ENCODE measurements at places on chromosomes 5 and 9.

DNA sequence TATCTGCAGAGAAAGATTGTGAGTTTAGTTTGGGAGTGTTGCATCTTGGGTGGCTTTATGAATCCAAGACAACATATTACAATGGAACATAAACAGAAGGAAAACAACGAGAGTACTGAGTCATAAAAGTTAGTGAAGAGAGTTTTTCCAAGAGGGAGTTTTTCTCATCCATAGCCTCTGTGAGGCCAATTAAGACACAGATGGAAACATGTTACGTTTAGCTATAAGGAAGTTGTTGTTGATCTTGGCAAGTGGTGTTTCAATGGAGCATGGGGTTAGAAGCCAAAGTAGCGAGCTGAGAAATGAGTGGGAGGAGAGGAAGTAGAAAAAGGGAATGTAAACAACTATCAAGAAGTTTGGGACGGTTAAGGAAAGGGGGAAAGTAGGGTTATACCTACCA lies 53.3 kb upstream of the SPATA31D4 start:
- DNase-seq, result no peak

- DNase-seq, result no peak
These were observed 64.2 kb upstream of the PRSS3 start for GRCh38 chr9:33731142-33731541.

DNA sequence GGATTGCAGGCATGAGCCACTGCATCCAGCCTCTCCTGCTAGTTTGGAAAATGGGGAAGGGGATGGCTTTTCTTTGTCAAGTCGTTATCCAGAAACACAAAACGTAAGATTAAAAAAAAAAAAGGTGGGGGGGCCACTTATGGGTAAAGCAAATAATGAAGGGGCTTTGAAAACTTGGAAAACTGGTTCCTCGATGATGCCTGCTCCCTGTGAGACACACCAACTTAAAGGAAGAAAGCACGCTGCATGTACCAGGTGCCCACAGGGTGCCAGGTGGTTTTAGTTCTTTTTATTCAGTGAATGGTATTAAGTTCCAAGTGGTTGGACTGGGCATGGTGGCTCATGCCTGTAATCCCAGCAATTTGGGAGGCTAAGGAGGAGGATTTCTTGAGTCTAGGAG lies 170.1 kb downstream of the GOLPH3 start:
- DNase-seq, result no peak

GRCh38 chr5:95727764-95728191 lies 3.4 kb upstream of the RHOBTB3 start:
- DNase-seq, result no peak

- DNase-seq, result no peak
These were observed 92.3 kb downstream of the PTCD2 start for GRCh38 chr5:72412283-72413055.

DNA sequence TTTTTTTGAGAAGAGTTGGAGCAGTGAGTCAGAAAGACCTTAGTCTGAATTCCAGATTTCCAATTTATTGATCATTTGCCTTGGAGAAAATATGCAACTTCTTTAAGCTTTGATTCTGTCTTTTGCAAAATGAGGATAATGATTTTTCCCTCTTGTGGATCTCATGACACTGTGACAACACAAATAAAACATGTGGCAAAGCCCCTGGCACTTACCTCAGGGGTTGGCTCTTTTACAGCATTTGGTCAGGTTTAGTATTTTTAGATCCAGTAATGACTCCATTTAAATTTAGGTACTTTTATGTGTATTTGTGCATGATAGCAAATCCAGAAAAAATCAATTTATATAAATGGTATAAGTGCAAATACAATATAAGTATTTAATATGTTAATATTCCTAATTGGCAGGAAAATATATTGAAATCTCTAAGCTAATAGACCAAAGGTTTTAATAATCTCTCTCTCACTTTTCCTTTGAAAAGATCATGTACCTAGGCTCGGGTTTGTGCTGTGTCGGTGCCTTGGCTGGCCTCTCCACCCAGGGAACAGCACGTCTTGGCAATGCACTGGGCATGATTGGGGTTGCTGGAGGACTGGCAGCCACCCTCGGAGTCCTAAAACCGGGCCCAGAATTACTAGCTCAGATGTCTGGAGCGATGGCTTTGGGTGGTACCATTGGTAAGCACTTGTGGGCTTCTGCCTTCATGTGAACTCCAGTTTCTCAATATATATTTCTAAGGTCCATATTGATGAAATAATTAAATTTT lies 49.7 kb downstream of the NNT start:
- no peak for DNase-seq

DNA sequence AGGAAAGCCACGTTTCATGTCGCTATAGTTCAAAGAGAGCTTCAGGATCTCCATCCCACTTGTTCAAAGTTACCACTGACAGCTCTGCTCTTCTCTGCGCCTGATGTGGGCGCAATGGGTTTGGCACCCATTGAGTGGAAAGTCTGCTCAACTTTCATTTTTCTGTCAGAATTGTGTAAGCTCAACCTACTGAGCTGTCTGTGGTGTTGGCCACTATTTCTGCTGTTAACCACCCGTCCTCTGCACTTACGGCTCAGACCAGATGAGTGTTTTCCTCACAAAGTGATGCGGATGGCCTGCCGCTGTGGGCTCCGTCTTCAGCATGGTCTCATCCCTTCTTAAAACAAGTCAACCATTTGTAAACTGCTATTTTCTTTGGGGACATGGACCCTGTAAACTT lies 131.2 kb downstream of the WNK2 start:
- no peak for DNase-seq

- DNase-seq, result no peak
These were observed 27.0 kb downstream of the CDKN2A start for GRCh38 chr9:21967169-21967568.

- no peak for DNase-seq
These were observed 58.0 kb downstream of the COL23A1 start for GRCh38 chr5:178532236-178532635.

GRCh38 chr5:111820072-111820471 lies 63.1 kb upstream of the NREP start:
- no peak for DNase-seq

GRCh38 chr9:15430920-15431844 lies 8.5 kb downstream of the SNAPC3 start:
- no peak for DNase-seq

DNA sequence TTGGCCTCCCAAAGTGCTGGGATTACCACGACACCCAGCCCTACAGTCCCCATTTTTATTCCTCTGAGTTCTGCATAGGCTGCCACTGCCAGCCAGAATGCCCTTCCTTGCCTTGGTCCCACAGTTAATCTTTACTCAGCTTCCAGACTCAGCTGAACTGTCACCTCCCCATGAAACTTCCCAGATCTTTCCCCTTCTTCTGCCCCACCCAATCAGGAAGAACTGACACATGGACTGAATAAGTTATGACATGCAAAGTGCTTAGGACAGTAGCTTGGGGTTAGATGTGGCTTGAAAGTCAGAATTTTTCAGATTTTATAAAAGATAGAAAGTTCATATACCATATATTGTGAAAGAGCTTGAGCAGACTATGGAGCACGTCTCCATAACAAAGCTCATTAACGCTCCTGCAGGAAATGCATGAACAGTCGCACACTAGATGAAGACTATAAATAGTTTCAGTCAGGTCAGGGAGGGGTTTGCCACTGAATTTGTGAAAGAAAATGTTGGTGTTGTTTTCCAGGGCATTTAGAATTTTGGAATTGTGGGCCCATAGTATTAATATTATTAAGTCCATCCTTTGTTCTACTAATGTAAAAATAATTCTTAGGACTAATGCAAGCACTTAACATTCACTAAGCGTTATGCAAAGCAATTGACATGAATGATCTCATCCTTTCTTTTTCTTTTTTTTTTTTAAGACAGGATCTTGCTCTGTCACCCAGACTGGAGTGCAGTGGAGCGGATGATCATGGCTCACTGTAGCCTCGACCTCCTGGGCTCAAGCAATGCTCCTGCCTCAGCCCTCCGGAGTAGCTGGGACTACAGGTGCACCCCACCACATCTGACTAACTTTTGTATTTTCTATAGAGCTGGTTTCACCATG lies 36.1 kb upstream of the DENND1A start:
- no peak for DNase-seq

- DNase-seq, result no peak
These were observed 9.8 kb downstream of the GRXCR2 start for GRCh38 chr5:145863003-145863402.

- no peak for DNase-seq
These were observed 12.8 kb upstream of the PDZD2 start for GRCh38 chr5:31626156-31626555.

DNA sequence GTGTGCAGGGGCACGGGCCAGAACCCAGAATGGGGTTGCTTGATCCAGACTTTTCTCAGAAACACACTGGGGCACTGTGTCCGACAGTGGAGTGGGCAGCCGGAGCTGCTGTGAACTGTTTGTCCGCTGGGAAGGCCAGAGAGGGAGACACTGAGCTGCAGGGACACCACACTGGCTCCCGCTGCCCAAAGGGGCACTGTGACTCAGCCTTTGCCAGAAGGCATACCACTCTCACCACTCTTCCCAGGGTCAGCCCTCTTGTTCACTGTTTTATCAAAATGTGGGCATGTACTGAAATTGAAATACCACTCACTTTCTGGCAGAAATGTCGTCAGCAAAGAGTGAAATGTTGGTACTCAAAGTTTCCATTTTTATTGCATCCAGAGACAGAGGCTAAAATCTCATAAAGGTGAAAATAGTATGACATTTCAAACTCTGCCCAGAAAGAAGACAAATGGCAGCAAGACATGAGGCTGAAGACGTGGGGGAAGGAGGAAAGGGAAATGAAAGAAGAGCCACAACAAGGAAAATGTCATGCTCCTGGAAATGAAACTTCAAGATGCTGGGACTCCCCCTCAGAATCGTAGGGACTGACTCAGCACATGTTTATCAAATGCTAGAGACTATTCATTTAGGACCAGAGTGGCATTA lies 4.5 kb upstream of the IL7R start:
- DNase-seq, result peak; percentile 55

- no peak for DNase-seq
These were observed 162.7 kb downstream of the SYK start for GRCh38 chr9:90964101-90965020.

DNA sequence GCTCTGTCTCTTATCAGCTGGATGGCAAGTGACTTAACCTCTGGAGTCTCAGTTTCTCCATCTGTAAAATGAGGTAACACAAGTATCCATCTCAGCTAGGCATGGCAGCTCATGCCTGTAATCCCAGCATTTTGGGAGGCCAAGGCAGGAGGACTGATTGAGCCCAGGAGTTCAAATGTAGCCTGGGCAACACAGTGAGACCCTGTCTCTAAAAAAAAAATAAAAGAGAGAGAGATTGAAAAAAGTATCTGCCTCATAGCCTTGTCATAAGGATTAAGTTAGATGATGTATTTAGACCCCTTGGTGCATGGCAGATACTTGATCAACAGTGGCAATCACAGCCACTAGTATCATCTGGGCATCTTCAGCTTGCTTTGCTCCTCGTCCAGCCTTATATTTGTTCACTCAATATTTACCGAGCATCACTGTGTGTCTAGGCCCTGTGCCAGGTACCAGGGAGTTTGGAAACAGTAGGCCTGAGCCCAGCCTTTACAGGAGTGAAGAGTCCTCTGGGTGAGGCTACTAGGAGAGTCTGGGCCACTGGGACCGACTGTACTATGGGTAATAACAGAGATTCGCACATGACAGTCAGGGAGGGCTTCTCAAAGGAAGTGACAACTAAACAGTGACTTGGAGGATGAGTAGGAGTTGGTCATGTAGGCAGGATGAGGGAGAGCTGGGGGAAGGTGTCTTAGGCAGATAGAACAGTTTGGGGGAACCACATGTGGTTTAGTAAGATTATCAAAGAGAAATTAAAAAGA lies 34.2 kb downstream of the CORO2A start:
- no peak for DNase-seq

DNA sequence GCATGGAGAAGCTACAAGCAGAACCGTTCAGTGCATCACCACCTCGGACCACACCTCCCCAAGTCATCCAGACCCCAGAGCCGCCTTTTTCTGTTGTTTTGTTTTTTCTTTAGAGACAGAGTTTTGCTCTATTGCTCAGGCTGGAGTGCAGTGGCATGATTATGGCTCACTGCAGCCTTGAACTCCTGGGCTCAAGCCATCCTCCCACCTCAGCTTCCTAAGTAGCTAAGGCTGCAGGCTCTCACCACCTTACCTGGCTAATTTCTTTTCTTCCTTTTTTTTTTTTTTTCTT lies 13.5 kb upstream of the SFXN1 start:
- no peak for DNase-seq

- DNase-seq, result no peak
These were observed 11.3 kb upstream of the SKP1 start for GRCh38 chr5:134188092-134188491.

GRCh38 chr5:123262216-123262823 lies 160.9 kb downstream of the CEP120 start:
- DNase-seq, result no peak

DNA sequence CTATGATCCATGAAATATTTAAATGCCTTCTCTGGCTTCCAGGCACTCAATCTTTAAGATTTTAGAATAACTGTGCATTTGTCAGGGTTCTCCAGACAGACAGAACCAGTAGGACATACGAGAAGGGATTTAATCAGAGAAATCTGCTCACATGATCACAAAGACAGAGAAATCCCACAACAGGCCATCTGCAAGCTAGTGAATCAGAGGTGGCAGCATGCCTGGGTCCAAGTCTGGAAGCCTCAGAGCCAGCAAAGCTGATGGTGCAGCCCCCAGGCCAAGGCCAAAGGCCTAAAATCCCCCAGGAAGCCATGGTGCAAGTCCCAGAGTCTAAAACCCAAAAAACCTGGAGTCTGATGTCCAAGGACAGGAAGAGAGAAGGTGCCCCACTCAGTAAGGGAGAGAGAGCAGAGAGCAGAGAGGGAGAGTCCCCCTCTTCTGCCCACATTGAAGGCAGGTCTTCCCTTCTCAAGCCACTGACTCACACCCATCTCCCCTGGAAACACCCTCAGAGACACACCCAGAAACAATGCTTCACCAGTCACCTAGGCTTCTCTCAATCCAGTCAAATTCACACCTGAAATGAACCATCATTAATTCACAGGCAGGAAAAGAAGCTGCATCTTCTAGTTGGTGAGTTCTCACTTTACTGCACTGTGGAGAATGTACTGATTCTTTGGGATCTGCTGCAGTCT lies 48.7 kb downstream of the CAMSAP1 start:
- no peak for DNase-seq

DNA sequence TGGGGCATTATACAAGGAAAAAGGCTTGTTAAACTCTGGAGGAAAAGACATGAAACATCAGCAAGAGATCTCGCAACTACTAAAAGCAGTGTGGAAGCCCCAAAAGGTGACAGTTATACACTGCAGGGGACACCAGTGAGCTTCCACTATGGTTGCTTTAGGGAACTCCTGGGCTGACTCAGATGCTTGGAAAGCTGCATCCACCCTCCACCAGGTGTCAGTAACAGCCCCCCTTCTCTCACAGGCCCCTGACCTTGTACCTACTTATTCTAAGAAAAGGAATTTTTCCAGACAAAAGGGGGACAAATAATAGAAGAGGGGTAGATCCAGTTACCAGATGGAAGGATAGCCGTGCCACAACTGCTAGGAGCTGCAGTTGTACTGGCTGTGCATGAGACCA lies 154.4 kb upstream of the COX7C start:
- DNase-seq, result no peak

- no peak for DNase-seq
These were observed 17.4 kb upstream of the ENTREP1 start for GRCh38 chr9:69307446-69308205.

Measured in stimulated activated CD8-positive, alpha-beta memory T cell treated with anti-CD3 and anti-CD28 coated beads, Interleukin-15, amount 100 ng/mL, for 48 hours (primary cell).